ENCODE measurements at places on chromosomes 4 and X.
A peak's percentile ranks its signal among the peaks of the same experiment; 100 is the strongest.

GRCh38 chr4:140930557-140930956, 174.4 kb upstream of the TBC1D9 start:
- no peak overlapping the region for H3K4me3 ChIP-seq
- H3K27ac ChIP-seq: no peak overlapping the region
- H3K27me3 ChIP-seq: no peaks in the 10 kb centered on the region
- no peaks in the 10 kb centered on the region for H3K4me1 ChIP-seq
- no peak for DNase-seq

DNA sequence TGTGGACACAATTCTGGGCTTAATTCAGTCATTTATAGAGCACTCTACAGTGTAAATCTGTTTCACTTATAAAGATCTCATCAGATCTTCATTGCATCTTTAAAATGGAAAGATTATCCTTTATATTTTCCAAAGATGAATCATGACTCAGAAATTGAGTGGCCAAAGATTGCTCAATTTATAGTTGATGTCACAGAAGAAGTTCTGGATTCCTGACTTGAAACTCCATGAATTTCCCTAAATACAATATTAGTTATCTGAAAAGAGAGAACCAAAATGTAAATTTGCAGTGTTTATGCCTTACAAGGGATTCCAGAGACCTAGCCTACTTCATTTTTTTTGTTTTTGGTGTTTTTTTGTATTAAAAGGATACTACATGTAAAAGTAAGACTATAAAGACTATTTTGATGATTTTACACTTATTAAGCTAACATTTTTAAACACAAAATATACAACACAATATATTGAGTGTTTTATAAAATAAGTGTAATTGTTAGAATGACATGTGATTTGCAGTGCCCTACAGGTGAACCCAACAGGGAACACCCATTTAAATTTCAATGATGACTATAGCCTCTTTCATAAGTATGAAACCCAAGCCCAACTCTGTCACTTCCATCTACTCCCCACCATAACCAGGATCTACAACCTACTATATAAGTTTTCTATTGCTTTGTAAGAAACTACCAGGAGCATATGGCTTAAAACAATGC, 183.5 kb downstream of the PCDH7 start:
- H3K27ac ChIP-seq: no peak overlapping the region
- no peaks in the 10 kb centered on the region for H3K27me3 ChIP-seq
- H3K4me1 ChIP-seq: peaks cover 3% of the 10 kb centered on the region
- no peak overlapping the region for H3K4me3 ChIP-seq

DNA sequence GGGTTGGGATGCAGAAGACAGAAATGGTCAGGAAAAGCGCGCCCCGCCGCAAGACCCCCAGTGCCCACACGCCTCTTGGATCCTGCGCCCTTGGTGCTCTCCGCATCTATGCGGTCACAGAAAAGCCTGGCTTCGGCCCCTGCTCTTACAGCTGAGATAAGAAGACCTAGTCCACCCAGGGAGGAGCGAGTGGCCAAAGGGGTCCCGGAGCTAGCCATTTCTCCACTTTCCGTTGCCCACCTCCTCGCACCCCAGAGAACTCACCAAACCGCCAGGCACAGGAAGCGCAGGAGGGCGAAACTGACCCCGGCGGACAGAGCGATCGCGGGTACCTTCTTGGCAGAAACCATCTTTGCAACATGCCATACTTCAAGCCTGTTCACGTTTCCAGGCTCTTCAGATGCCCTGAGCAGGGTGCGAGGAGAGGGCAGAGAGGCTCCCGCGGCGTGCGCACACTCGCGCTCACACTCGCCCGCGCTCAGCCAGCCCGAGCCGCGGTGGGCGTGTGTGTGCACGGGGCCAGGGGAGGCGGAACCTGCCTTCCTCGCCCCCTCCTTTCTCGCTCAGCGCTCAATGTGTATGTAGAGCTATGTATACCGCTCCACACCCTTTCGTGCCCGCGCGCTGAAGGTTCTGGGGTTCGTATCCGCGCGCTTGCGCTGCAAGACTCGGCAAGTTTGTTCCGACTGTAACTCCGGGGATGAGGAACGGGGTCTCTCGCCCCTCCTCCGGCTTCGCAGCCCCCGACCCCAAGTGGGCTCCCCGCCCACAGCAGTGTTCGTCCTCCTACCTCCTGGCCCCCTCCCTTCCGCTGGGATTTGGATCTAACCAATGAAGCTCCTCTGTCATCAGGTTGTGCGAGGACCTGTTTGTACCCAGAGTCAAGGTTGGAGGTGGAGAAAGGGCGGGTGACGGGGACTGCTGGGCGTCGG, at the start of gene GABRA4:
TSS of gene GABRA4 (minus strand) at position 507 of the 932 bp plus-strand sequence. CDS start at position 350, 157 bp downstream.
- H3K4me1 ChIP-seq: no peaks in the 10 kb centered on the region
- peak; percentile 42 for DNase-seq
- H3K27me3 ChIP-seq: peaks cover 58% of the 10 kb centered on the region
- H3K27ac ChIP-seq: no peak within 1 kb of the TSS

- DNase-seq: no peak
- H3K27me3 ChIP-seq: no peaks in the 10 kb centered on the region
- H3K4me3 ChIP-seq: no peak overlapping the region
- peak overlapping the region; percentile 86 for H3K27ac ChIP-seq
These were observed 7.2 kb downstream of the IL15 start for GRCh38 chr4:141643557-141643956.

GRCh38 chr4:108247387-108248049, 78.8 kb upstream of the LEF1 start:
- no peaks in the 10 kb centered on the region for H3K36me3 ChIP-seq
- no peaks in the 10 kb centered on the region for H3K27me3 ChIP-seq
- no peak overlapping the region for H3K27ac ChIP-seq
- no peak for DNase-seq
- H3K4me1 ChIP-seq: no peaks in the 10 kb centered on the region
- no peak overlapping the region for H3K4me3 ChIP-seq

DNA sequence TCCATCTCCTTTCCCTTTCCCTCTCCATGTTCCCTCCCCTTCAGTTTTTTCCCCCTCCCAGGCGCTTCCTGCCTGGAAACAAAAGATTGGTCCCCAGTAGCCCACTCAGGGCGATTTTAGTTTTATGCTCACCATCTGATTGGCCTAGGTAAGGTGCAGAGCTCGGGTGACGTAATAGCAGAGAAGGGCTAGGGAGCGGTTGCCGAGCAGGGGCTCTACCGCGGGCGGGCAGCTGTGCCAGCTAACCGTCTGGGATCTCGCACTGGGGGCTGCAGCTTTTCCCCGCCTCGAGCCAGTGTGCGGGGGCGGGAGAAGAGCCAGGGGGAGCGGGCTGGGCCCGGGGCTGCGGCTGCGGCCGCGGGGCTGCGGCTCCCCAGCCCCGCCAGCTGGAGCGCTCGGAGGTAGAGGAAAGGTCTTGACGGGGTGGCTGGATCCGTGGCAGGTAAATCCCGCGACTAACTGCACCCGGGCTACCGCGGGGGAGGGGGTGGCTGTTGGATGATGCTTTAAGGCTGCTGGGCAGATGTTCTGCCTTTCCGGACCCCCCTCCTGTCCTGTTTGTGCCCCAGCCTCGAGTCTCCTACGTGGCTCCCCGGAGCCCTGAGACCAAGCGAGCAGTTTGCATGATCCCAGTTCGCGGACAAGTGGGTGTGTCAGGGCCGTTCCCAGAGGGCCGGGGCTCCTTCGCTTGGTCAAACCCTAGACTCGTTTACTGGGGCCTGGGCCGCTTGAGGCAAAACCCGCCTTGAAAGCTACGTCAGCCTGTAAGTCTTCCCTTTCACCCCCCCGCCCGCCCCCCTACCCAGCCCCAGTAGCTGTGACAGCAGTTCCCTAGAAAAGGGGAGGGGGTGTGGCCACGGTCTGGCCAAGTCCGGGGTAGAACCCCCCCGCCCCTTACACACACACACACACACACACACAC, at the start of gene PAK3:
TSS of gene PAK3 (plus strand) at position 218 of the 922 bp plus-strand sequence. CDS start 26,913 bp downstream, outside the sequence.
- no peaks in the 10 kb centered on the region for H3K27me3 ChIP-seq
- peak; percentile 38 for DNase-seq
- no peaks in the 10 kb centered on the region for H3K36me3 ChIP-seq
- H3K4me3 ChIP-seq: peak within 1 kb of the TSS; percentile 70

GRCh38 chr4:101954975-101955678, 164.6 kb downstream of the BANK1 start:
- peak overlapping the region; percentile 74 for H3K27ac ChIP-seq
- H3K4me1 ChIP-seq: peaks cover 19% of the 10 kb centered on the region
- no peak overlapping the region for H3K4me3 ChIP-seq
- no peaks in the 10 kb centered on the region for H3K36me3 ChIP-seq
- no peak for DNase-seq

- no peak overlapping the region for H3K27ac ChIP-seq
- no peak for DNase-seq
- no peak overlapping the region for H3K4me3 ChIP-seq
- peaks cover 67% of the 10 kb centered on the region for H3K36me3 ChIP-seq
These were observed 36.5 kb downstream of the SLC7A11 start for GRCh38 chr4:138205531-138206233.

DNA sequence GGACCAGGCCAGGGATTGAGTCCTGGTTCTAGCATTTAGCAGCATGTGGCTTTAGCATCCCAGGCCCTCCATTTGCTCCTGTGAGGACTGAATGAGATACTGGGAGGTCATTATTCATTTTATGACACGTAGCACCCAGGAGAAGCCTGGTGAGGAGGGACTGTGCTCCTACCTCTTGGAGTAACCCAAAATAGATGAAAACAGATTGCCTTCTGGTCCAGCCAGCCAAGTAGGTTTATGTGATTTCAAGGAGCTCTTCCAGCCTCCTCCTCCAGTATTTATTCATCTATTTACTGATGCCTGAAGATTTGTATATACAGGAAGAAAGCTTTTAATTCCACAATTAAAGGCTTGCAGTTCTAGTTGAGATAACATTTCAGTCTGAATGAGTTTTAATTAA, 109.3 kb downstream of the GATB start:
- H3K4me3 ChIP-seq: no peak overlapping the region
- no peaks in the 10 kb centered on the region for H3K4me1 ChIP-seq

GRCh38 chr4:66351761-66352160, 681.5 kb upstream of the EPHA5 start:
- H3K27ac ChIP-seq: no peak overlapping the region
- no peak for DNase-seq
- H3K27me3 ChIP-seq: no peaks in the 10 kb centered on the region
- H3K4me1 ChIP-seq: no peaks in the 10 kb centered on the region

DNA sequence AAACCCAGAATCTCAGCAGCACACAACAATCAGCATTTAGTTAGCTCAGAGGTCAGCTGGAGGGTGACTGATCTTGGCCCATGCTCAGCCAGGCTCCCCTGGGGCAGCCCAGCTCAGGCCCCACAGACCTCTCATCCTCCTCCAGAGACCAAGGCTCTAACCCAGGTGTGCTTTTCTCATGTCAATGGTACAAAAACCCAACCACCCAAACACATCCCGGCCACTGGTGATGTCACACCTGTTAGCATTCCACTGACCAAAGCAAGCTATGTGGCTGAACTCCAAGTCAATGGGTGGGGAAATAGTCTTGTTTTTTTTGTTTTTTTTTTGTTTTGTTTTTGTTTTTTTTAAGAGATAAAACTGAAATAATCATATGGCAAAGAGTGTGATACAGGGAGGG, 77.5 kb downstream of the CYTL1 start:
- H3K4me1 ChIP-seq: no peaks in the 10 kb centered on the region
- no peaks in the 10 kb centered on the region for H3K36me3 ChIP-seq
- no peak overlapping the region for H3K4me3 ChIP-seq

- H3K27me3 ChIP-seq: no peaks in the 10 kb centered on the region
These were observed 8.7 kb upstream of the PPP3CA start for GRCh38 chr4:101355767-101356702.

DNA sequence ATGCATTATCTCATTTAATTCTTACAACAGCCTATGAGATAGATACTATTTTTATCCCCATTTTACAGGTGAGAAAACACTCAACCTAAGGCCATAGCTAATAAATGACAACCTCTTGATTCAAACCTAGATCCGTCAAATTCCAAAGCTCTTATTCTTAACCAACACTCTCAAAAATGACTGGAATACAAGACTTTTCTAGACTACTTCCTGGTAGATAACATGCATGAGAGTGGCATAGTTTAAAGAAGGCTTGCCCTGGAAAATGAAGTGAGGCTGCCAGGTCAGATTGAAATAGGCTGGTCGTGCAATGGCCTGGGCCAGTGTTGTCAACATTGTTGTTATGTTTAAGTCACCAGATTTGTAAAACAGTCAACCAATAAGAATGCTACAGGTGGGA, 86.6 kb downstream of the DNAAF6 start:
- H3K36me3 ChIP-seq: no peaks in the 10 kb centered on the region
- H3K27me3 ChIP-seq: no peaks in the 10 kb centered on the region
- no peaks in the 10 kb centered on the region for H3K4me1 ChIP-seq
- no peak overlapping the region for H3K27ac ChIP-seq

DNA sequence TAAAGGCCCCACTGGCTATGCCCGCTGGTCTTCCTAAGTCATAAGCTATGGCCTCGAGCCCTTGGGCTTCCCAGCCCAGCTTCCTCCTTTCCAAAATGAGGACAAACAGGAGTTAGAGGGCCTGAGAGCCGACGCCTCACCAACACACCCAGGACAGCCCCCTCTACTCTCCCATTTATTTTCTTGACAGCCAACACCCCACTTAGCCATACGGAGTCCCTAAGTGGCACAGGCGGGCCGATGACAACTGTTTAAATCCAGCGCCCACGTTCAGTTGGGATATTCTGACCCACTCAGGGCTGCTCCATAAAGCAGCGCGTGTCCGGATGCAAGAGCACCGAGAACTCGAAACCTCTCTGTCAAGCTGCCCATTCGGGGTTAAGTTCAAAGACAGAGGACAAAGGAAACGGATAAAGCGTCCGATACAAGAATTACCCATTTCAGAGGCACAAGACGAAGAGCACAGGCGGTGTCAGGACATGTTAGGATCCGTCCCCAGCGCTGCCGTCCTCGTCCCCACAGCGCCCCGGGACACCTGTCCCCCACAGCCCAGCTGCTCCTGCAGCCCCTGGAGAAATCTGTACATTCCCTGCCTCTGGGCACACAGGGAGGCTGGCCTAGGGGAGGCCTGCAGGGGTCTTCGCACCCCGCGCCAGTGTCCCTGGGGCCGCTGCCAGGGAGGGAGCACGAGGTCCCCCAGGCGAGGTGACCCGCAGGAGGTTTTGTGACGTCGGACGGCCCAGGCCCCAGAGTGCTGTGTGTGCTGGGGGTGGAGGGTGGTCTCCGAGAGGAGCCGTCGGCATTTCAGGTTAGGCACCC, 1.2 kb downstream of the PRKX start:
- H3K27ac ChIP-seq: peak overlapping the region; percentile 17
- H3K27me3 ChIP-seq: no peaks in the 10 kb centered on the region
- no peaks in the 10 kb centered on the region for H3K36me3 ChIP-seq
- no peak for DNase-seq

- no peaks in the 10 kb centered on the region for H3K27me3 ChIP-seq
- DNase-seq: no peak
- no peaks in the 10 kb centered on the region for H3K36me3 ChIP-seq
- H3K27ac ChIP-seq: no peak overlapping the region
These were observed 356.2 kb downstream of the GRIA2 start for GRCh38 chr4:157576671-157577217.

GRCh38 chr4:155789391-155789790, 30.6 kb downstream of the GUCY1B1 start:
- no peak overlapping the region for H3K4me3 ChIP-seq
- no peaks in the 10 kb centered on the region for H3K27me3 ChIP-seq
- no peaks in the 10 kb centered on the region for H3K36me3 ChIP-seq
- DNase-seq: no peak

Measured in RWPE2 (cell line).